Ovary (tissue), 10 donors: ENCODE measurements at places on chromosomes 16 and 17. TPM values are rescaled to one million over a fixed set of nuclear protein-coding genes. Genes with fewer than 3 reads are reported as not detected.

The SMIM36 gene
- total RNA-seq = not detected

The LGALS9B gene
- total RNA-seq = not detected

The DOC2B gene
- 2.9 TPM for total RNA-seq

The ABCA10 gene
- 35.9 TPM for total RNA-seq

The ARL4D gene
- total RNA-seq = 18.9 TPM

The GP1BA gene
- total RNA-seq = not detected

The LITAFD gene
- not detected for total RNA-seq

The TNK1 gene
- total RNA-seq = 8.3 TPM

The CHST5 gene
- 0.62 TPM for total RNA-seq

The CIAO2B gene
- total RNA-seq = 58.4 TPM

The SALL1 gene
- 7.9 TPM for total RNA-seq

The RPL13 gene
- total RNA-seq = 13,358 TPM

The PIK3R5 gene
- 1.3 TPM for total RNA-seq

DNA sequence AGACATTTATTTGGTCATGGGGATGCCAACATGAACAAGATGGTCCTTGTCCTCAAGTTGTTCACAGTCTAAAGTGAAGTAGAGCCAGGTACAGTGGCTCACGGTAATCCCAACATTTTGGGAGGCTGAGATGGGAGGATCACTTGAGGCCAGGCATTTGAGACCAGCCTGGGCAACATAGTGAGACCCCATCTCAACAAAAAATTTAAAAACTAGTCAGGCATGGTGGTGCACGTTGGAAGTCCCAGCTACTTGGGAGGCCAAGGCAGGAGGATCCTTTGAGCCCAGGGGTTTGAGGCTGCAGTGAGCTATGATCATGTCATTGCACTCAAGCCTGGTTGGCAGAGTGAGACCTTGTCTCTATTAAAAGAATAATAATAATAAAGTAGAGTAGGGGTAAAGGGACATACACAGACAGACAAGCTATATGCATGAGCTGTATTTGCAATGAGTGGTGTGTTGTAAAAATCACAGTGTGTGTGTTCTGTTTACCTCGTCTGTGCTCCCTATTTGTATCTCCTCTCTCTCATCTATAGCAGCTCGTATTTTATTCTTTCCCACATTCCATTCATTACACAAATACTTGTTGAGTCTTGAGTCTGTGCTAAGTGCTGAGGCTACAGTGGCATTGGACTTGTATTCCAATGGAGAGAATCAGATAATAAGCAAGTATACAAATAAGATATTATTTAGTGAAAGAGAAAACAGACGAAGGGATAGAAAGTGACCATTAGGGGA lies 73.9 kb upstream of the DHX40 start:
- DNase-seq = no peak

DNA sequence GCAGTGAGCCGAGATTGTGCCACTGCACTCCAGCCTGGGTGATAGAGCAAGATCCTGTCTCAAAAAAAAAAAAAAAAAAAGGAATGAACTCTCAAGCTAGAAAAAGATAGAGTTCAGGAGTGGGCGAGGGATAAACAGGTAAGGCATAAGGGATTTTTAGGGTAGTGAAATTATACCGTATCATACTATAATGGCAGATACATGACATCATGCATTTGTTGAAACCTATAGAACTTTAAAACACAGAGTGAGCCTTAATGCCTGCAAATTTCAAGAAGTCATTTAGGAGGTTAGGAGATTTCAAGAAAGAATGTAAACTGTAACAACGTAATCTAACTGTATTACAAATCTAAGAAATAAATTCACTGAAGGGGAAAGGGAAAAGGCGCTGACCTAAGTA lies 20.4 kb downstream of the SKAP1 start:
- no peak for DNase-seq

GRCh38 chr16:22955461-22956070 lies 141.6 kb downstream of the HS3ST2 start:
- DNase-seq = no peak

- no peak for DNase-seq
Observed at GRCh38 chr16:12688951-12689850, 114.5 kb downstream of the CPPED1 start.

GRCh38 chr17:15742051-15742795 lies 10.1 kb downstream of the TBC1D26 start:
- DNase-seq = no peak

DNA sequence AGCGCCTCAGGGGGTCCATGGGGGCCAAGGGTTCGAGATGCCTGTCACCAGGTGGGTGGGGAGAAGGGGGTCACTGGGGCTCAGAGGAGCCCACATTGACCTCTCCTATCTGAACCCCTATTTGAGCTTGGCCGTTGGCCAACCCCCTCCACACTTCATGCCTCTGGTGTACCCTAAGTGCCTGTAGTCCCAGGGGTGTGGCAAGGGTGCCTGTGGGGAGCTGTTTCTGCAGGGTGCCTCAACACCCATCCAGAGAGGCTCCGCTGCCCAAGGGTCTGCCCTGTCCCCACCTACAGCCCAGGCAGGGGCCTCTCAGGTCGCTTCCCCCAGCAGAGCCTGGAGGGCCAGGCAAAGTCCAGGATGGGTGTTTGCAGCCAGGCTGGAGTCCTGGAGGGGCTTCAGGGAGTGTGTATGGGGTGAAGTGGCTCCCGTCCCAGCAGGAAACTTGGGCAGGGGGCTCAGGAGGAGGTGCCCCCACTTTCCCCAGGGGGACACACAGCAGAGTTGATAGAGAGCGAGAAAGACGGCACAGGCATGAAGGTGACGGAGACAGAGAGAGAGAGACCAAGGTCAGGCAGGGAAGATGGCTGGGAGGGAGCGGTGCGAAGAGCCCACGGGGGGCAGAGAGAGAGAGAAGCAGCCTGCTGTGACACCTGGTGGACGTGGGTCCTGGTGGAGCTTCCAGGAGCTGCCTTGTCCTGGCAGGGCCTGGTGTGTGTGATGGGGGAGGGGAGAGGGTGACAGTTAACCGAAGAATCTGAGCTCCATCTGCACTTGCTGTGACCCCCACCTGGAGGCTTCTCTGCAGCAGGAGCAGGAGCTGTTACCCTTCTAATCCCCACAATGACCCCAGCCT lies at the start of gene SEPTIN12:
Gene SEPTIN12 (minus strand): TSS at position 719 of the 856 bp plus-strand sequence. CDS start 700 bp downstream, at position 19.
- no peak for DNase-seq

DNA sequence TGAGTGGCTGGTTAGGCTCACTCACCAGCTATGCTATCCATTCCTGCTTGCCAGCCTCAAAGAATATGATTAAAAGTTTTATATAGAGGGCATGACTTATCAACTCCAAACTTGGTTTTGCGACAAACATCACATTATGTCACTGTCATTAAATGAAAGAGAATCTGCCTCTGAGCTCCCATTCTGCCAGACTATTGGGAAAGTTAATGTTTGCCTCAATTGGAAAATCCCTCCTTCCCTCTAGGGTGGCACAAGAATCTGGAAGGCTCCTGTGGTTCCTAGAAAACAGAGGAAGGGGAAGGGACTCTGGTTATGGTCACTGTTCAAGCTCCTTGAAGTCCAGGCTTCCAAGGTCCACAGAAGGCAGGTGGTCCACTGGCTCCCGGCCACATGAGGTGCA lies 50.5 kb upstream of the TEX2 start:
- DNase-seq = no peak

DNA sequence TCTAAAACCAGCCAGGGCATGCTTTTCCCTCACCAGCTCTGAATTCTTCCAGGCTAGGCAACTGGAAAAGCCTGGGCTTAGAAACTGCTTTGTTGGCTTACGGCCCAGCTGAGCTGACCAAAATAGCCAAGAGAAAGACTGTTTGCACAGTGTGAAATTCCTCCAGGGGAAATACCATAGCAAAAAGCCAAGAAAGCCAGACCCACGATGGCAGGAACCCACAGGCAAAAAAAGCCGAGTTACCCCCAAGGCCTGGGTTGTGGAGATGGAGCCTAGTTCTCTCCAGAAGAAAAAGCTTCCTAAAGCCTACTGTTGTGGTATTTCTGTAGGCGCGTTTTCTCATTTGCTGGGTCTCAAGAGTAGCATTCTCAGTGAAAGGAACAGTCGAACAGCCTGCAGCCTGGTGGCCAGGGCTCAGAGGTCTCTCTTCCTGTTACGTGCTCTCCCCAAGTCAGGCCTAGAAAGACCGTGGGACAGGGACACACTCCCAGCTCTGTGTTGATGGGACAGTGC lies 9.2 kb downstream of the SP2 start:
- peak; percentile 81 for DNase-seq

- DNase-seq = no peak
Observed at GRCh38 chr17:79438546-79439334, 172.1 kb downstream of the RBFOX3 start.

DNA sequence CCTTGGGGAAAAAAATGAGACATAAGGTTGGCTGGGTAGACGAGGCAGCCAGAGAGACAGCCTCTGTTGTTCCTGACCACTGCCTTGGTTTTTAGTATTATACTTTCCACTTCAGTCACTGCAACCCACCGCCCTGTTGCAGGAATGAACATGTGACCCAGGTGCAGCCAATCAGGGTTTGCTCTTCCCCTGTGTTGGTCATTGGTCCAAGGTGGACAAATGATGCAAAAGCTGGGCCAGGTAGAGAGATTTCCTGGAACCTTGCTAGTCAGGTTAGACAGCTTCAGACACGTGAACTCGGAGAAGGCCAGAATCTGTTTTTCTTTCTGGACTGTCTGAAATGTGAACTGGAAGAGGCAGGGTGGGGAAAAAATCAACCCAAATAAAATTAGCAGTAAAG lies 452.4 kb upstream of the RBFOX1 start:
- DNase-seq = no peak

DNA sequence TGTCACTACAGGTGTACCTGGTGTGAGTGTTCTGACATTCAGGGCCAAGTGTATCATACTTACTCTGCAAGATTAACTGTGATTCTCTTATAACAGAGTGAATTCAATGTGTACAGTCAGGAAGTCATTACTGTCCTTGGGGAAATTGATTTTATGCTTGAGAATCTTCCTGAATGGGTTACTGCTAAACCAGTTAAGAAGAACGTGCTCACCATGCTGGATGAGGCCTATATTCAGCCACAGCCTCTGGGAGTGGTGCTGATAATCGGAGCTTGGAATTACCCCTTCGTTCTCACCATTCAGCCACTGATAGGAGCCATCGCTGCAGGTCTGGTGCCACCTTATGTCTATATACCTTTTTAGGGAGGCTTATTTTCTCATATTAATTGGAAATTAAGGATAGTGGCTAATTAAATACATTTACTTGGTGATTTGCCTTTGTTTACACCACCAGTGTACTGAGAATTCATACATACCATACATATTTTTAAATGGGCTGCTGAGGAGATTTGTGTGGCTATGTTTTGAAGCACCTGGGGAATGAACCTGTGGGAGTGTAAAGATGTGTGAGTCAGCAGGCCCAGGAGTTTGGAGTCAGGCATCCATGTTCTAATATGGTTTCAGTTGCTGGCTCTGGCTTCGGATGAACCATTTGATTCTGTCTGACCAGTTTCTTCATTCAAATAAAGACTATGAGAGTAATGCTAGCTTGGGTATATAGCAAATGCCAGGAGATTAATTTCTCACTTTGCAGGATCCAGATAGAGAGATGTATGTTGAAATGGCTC lies 3.1 kb downstream of the ALDH3A2 start:
- DNase-seq = no peak

DNA sequence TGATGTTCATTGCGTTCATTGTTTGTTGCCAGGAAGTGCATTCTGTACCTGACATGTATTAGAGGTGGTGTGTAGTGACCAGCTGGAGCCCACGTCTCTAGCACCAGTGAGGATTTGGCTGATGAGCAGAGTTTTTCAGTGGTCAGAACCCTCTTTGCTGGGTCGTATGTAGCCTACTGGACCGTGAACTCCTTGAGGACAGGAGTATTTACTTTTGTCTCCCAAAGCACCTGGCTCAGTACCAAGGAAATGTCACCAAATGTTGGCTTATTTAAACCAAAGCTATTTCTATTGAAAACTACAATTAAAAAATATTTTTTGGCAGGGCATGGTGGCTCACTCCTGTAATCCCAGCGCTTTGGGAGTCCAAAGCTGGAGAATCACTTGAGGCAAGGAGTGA lies 262.7 kb downstream of the SNX29 start:
- no peak for DNase-seq

DNA sequence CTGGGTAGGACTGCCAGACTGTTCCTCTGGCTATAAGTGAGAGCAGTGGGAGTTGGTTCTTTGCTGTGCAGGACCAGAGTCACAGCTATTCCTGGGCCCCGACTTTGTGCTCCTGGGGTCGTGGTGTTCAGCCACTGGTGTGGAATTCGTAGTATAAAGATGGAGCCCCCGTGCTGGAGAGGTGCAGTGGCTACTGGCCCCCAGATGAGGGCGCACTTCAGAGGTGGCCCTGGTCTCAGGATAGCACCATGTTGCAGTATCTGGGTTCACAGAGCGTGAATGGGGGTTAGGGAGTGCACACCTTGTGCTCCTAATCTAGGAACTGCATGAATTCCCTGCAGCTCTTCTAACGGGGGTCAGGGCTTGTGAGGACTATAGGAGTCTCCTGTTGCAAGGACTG lies 21.1 kb downstream of the TANC2 start:
- no peak for DNase-seq

DNA sequence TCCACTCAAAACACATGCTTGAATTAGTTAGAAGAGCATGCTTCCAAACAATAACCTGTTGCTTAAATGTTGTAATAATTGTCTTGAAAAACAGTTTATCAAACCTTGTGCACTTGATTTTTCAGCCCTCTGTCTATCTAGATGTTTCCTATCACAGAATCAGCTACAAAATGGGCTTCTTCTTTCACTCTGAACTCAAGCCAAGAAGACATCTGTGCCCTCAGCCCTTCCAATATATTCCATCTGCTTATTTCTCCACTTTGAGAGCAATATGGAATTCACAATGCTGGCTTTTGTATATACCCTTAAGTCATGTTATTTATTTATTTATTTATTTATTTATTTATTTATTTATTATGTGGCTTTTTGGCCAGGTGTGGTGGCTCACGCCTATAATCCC lies 234.2 kb downstream of the TOX3 start:
- DNase-seq = no peak

- no peak for DNase-seq
Observed at GRCh38 chr17:8741771-8742170, 2.9 kb downstream of the CCDC42 start.

GRCh38 chr16:56013962-56014552 lies 138.9 kb upstream of the CES5A start:
- no peak for DNase-seq

- DNase-seq = no peak
Observed at GRCh38 chr16:89187032-89187769, 13.1 kb downstream of the SLC22A31 start.

GRCh38 chr17:21505819-21506815 lies 130.0 kb downstream of the KCNJ12 start:
- no peak for DNase-seq

- no peak for DNase-seq
Observed at GRCh38 chr17:75006653-75007052, 5.8 kb upstream of the MRPL58 start.

DNA sequence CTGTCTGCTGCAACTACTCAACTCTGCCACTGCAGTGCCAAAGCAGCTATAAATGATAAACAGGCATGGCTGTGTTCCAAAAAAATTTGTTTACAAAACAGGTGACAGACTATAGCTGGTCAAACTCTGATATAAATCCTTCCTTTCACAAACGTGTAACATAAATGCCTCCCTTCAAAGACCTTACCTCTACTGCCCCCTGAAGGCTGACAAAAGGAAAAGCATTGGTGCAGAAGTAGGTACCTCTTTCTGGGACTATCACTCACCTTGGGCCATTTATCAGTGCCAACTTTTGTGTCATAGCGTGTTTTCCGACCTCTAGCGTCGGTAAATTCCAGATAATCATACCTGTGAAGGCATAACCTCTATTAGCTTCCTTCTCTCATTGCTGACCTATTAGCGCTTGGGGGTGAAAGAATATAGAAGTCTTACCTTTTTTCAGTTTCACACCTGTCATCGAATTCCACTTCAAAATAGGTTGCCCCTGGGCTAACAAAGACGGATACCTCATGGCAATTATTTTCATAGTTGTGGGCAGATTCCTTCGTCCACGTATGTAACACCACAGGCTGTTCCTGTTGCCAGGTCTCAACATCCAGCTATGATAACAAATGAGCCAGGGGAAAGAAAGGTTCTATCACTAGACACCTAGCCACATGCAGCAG lies 67.9 kb downstream of the ZZEF1 start:
- no peak for DNase-seq
